SK-N-SH treated with all-trans-retinoic acid at 6 μM for 48 hours (cell line): ENCODE measurements at places on chromosomes 3 and 15.
A peak's percentile ranks its signal among the peaks of the same experiment; 100 is the strongest.

GRCh38 chr3:152176998-152177397 lies 91.7 kb upstream of the MBNL1 start:
- ATAC-seq: no peak

- ATAC-seq: peak; percentile 85
These were observed 82.1 kb downstream of the DLG1 start for GRCh38 chr3:197216169-197216860.

DNA sequence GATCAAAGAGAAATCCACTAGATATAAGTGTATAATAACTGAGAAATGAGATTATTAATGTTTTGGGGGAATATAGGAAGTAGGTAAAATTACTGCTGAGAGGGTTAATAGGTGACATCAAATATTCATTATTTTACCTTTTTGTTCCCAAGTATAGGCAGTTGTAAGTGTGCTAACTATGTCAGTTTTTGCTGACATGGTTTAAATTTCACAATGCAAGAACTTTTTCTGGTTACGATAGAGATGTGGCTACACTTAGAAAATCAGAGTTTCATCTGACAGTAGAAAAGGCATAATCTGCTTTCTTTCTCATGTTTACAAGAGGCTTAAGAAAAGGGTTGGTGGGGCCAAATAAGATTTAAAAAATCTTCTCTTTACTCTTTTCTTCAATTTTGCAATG lies 235.0 kb upstream of the DPPA4 start:
- ATAC-seq: no peak

DNA sequence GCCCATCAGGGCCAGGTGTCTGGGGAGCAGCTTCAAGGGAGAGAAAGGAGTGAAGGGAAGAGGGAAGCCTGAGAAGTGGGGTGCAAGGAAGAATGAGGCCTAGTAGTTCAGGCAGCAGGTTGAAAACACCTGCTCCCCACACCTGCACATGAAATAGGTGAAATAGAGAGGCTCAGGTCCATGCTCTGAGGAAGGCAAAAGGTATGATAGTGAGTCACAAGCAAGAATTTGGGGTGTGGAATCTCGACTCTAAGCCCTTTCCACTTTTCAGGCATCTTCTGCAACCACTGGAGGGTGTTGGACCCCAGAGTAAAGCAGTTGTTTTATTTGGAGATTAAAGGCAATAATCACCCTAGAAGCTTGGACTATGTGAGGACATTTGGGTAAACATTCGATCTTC lies 157.5 kb downstream of the CTNNB1 start:
- no peak for ATAC-seq

- ATAC-seq: no peak
These were observed 22.8 kb downstream of the BCHE start for GRCh38 chr3:165814380-165814779.

GRCh38 chr3:82179291-82179690 lies 417.8 kb upstream of the GBE1 start:
- no peak for ATAC-seq

GRCh38 chr3:127472506-127472905 lies 118.0 kb downstream of the TPRA1 start:
- ATAC-seq: no peak

- ATAC-seq: peak; percentile 100
These were observed at the start of gene FYCO1 for GRCh38 chr3:45995236-45996192. Gene FYCO1, minus strand, starts transcription at chr3:45995824. Its CDS starts 10,914 bp downstream, at chr3:45984910.

GRCh38 chr15:67992411-67992810 lies 61.7 kb upstream of the PIAS1 start:
- no peak for ATAC-seq

DNA sequence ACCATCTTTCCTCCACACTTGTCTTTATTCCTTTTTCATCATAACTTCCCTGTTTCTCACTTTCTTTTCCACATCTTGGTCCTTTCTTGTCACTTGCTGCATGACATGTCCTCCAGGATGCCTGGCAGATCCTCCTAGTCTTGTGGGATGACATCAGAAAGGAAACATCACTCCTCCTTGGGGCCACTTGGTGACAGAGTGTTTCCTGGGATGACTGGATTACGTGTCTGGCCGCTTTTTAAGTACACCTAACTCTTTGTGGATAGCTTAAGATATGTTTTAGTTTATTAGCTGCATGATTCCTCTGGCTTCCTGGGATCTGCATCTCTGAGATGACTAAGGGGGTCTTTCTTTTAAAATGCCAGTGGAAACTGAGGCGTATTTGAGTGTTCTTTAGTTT lies 363.5 kb upstream of the FRG2C start:
- no peak for ATAC-seq
